ENCODE measurements at places on chromosomes 7 and 10.
A peak's percentile ranks its signal among the peaks of the same experiment; 100 is the strongest.

- no peak for DNase-seq
These were observed 617.7 kb upstream of the ANKRD30A start for GRCh38 chr10:36507715-36508114.

DNA sequence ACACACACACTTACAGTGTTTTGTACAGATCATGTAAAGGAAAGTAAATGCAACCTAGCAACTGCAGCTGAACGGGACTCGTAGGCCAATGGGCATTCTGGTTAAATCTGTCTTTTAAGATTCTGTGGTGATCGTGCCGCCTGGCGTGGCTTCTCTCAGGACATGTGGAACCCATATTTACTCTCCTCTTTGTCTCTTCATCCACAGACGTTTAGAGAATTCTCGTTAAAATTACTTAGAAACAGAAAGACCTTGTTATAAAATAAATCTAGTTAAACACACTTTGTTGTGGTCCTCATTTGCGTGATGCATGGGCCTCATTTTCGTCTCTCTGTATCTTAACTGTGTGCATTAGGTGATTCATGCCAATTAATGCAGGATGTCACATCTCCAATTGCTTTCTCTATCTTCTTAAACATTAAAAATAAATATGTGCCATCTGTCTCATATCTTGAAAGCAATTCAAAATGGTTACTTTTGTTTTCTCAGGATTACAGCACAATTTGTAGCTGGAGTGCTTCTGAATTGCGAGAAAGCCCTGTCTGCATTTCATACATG lies 11.5 kb downstream of the KLF6 start:
- DNase-seq, result no peak

GRCh38 chr7:135300913-135301765 lies 67.5 kb downstream of the STRA8 start:
- DNase-seq, result no peak

GRCh38 chr7:7566651-7567611 lies at the start of gene MIOS:
Gene MIOS, plus strand, starts transcription at chr7:7566884. Its CDS starts 5,592 bp downstream, at chr7:7572476.
- peak; percentile 88 for DNase-seq

GRCh38 chr10:23151071-23151470 lies 41.0 kb upstream of the PTF1A start:
- no peak for DNase-seq

- peak; percentile 87 for DNase-seq
These were observed at the start of gene YAE1 for GRCh38 chr7:39566023-39566921. Gene YAE1, plus strand, starts transcription at chr7:39566404. Its CDS starts 15 bp downstream, at chr7:39566419.

DNA sequence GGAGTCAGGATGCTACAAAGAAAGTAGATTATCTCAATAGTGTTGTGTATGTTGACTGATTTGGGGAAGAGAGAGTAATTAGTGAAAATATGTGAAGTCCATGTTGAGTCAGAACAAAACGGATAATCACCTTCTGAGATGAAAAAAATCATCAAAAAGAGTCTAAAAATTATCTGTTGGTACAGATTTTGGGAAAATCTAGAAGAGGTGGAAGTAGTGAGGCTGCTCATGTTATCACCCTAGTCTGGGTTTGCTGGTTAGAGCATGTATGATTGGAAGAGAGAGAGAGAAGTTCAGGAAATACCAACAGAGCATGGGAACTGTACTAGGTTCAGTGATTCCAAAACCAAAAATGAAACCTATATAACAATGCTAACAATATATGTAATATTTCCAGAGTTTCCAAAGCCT lies 12.3 kb downstream of the RPA3 start:
- DNase-seq, result no peak

DNA sequence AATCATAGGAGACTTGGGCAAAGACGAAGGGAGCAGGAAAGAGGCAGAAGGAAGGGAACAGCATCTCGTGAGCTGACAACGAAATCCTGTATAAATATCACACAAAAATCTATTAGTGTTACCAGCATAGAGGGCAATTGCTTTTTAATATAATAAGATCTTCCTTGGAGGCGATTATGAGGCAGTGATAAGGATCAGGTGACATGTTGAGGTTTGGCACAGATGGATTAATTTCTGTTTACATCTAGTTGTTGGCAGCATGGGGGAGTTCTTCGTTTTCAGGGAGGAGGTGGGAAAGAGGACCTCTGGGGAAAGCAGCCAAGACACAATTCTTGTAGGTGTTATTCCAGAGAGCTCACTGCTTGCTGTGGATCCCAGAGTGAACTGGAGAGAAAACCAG lies 163.8 kb downstream of the PLXNA4 start:
- no peak for DNase-seq

DNA sequence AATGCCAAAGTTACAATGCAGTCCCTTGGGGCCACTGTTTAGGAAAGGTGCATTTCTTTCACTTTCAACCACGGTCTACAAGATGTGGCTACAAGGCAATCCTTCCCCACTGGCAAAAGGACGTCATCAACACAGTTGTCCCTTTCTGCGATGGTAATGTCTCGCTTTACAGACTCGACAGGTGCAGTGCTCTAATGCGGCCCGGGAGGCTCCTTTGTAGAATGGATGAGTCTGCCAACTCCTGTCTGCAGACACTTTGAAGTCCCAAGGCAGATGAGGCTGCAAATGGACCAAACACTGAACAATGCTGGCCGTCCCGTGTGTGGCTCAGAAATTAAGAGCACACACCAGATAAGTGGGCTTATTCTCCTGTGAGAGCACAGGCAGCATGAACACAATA lies 133.7 kb downstream of the PIP4K2A start:
- DNase-seq, result no peak

GRCh38 chr7:910441-910861 lies 34.1 kb downstream of the GET4 start:
- no peak for DNase-seq

DNA sequence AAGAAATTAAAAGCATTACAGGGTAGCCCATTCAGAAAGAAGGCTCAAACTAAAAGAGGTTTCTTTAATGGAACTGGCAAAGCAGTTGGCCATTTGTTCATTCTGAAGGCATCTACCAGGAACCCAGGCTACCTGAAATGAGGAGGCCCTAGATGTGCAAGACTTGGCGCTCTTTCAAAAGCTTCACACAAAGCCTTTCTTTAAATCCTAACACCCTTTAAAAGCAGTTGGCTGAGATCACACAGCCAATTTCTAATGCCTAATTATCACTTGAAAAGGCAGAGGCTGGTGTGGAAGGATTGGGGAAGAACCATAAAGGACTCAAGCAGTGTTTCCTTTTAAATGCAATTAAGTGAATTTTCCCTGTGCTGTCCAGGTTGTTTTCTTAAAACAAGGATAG lies 23.2 kb downstream of the PPP1R17 start:
- no peak for DNase-seq

- DNase-seq, result no peak
These were observed 45.2 kb downstream of the FAM171A1 start for GRCh38 chr10:15325944-15326284.

DNA sequence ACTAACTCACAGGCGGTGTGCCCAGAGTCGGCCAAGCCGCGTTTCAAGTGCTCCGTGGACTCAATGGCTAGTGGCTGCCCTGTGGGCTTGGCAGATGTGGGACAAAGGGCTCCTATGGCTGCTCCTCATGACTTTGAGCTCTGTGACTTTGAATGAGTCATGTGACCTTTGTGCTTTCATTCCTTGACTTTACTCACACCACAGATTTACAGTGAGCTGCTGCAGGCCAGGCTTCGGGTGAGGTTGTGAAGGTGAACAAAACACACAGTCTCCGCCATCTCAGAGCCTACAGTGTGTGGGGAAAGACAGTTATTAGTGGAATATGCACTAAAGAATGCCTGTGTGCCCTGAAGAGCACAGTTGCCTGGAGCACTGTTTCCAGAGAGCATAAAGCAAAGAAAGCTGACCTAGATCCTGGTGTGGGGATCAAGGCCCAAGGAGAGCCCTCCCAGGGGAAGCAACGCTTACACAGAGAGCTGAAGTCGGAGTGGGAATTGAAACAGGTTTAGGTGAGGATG lies 29.7 kb upstream of the PLEKHA1 start:
- DNase-seq, result no peak

DNA sequence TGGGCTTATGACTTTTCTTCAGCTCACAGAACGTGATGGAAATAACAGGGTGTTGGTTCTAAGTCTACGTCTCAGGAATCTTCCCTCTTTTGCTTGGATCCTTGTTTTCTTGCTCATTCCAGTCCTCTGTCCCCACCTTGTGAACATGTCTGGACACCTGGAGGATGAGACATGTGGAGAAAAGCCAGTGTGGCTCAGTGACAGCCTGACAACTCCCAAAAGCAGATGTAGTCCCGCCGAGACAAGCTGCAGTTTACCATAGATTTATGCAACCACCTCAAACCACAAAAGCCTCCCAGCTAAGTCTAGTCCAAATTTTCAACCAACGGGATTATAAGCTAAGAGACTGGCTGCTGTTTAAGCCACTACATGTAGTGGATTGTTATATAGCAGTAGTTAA lies 476.1 kb downstream of the SH2D4B start:
- DNase-seq, result no peak

DNA sequence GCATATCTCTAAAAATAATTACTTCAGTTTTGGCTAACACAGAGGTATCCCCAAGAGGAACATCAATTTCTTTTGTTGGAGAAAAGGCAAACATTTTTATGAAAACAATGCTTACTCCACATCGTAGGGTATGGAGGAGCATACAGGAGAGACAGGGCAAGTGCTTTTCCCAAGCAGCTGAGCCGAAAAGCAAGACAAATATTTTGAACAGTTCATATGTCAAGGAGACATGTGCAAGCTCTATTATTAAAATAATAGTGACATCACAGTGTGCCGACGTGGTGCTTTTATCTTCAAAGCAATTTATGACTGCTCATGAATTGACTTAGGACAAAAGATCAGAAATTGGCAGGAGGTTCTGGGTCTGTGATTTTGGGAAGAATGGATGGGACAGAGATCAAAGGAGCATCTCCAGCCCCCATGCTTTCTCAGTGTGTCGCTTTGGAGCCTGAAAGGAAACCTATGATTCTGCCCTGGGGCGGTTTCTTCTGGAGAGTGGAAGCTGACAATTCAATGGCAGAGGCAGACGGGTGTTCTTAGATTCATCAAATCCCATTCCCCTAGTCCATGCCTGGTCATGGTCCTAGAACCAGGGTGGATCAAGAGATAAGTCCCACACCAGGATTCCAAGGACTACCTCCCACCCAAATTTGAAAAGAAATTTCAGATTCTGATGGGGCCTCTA lies 97.1 kb downstream of the JCAD start:
- DNase-seq, result no peak

DNA sequence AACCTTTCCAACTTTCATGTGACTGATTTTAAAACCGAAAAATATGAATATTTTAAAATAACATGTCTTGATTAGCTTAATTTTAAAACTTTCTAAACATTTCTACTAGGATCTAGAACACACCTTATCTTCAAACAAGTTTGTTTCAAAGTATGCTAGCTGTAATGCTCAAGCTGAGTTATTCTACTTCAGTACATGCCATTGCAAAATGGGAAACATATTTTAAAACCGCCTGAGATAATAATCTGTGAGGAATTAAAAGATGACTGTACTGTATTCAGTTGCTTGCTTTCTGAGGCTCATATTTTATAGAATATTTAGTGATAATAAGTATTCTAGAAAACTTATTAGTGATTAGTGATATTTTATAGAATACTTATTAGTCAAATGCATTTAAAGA lies 99.6 kb downstream of the LMBR1 start:
- DNase-seq, result no peak
